Effector memory CD4-positive, alpha-beta T cell (primary cell): ENCODE measurements at places on chromosomes 2 and 18.

DNA sequence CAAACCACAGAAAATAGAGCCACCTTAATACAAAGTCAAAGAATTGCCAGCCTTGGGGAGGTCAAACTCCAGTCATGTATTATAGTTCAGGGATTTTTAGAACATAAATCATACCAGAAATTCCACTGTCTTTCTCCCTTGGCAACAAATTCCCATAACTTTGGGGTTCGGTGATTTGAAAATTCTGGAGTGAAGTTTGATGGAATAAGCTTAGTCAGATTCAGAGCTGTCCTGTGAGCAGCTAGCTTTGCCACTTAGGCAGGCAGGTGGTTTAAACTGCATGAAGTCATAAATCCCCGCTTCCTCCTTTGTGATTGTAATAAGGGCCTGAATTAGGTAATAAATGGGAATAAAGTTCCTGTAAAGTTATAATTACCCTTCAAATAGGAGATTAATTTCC lies 457.0 kb upstream of the HNMT start:
- DNase-seq = no peak

GRCh38 chr2:230793572-230794359 lies 71.0 kb upstream of the ITM2C start:
- peak; percentile 51 for DNase-seq

GRCh38 chr2:108270768-108271506 lies 17.8 kb upstream of the SULT1C2 start:
- DNase-seq = no peak

GRCh38 chr2:232506709-232507108 lies 13.5 kb upstream of the PRSS56 start:
- DNase-seq = no peak

DNA sequence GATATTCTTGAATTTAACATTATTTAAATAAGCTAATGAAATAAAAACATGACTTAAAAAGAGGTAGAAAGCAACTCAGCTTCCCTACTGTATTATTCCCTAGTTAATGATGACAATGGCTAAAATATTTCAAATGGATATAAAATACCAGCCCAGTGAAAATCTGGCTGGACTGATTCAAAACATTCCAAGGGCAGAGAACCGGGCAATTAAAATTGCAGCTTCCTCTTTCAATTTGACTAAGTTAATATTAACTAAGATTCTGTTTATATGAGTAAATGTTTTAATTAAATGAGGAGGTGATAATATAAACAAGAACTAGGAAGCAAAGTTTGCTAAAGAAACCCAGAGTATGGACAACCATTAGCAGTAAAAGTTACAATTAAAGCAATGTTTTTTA lies 65.6 kb downstream of the RAPH1 start:
- no peak for DNase-seq

- no peak for DNase-seq
Observed at GRCh38 chr2:172863341-172863740, 127.7 kb downstream of the RAPGEF4 start.

- DNase-seq = peak; percentile 25
Observed at GRCh38 chr2:55051026-55051866, 995 bp upstream of the RTN4 start.

GRCh38 chr18:31576670-31577069 lies 15.0 kb upstream of the TTR start:
- DNase-seq = no peak

DNA sequence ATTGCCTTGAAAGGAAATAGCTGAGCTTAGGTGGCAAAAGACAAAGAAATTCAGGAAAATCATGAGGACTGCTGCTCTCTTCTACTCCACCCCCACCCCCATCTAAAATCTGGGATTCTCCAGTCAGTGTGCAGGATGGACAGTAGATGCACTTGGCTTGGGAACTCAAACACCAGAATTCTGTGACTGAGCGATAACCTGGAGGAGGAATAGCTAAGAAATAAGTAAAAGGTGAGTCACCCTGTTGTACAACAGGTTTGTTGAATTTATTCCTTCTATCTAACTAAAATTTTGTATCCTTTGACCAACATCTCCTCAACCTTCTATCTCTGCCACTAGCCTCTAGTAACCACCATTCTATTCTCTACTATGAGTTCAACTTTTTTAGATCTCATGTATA lies 1029.9 kb upstream of the ACVR2A start:
- no peak for DNase-seq

DNA sequence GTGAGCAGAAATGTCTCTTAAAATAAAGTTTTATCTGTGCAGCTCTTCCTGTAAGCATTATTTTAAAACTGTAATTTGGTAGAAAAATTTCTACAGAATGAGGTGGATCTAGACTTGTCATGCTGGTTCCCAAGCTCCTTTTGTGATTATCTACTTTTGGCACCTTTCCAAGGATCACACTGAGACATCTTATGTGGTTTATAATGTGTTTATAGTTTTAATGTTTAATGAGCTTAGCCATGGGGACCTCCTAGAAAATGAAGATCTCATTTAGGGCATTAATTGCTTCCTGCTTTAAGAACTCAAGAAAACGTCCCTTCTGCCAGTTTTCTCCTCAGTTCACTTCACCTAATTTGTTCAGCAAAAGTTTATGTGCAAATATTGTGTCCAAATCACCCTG lies 468.4 kb downstream of the SUCLG1 start:
- DNase-seq = no peak

GRCh38 chr18:43405097-43405496 lies 127.8 kb upstream of the SYT4 start:
- no peak for DNase-seq

DNA sequence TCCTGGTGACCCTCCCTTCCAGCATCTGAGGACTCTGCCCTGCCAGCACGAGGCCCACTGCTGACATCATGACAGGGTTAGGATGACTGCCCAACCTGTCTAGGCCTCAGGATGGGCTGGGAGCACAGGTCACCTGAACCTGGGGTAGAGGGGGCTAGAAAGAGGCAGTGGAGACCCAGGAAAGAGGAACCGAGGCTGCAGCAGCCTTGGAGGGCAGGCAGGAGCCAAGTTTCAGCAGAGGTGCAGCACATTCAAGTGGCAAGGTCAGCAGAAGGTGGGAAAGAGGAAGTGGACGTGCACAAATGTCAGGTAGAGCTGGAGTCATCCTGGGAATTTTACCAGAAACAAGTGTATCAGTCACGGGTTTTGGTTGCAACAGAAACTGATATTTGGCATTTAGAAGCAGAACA lies 13.6 kb upstream of the RAB10 start:
- no peak for DNase-seq

DNA sequence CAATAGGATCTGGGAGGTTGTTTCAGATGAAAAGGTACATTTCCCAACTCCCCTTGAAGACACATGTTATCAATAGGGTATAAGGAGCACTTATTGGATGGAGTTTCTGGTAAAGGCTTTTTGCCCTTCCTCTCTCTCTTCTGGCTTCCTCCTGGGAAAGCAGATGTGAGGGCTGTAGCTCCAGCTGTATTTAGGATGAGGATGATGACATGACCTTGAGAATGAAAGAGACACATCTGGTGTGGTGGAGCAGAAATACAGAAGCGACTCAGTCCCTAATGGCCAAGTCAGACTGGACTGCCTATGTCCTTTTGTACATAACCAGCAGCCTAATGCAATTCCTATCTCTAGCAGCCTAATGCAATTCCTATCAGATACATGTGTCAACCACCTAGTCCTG lies 100.9 kb upstream of the NXPH2 start:
- DNase-seq = no peak

GRCh38 chr2:231469583-231469950 lies 5.3 kb upstream of the NCL start:
- DNase-seq = no peak

DNA sequence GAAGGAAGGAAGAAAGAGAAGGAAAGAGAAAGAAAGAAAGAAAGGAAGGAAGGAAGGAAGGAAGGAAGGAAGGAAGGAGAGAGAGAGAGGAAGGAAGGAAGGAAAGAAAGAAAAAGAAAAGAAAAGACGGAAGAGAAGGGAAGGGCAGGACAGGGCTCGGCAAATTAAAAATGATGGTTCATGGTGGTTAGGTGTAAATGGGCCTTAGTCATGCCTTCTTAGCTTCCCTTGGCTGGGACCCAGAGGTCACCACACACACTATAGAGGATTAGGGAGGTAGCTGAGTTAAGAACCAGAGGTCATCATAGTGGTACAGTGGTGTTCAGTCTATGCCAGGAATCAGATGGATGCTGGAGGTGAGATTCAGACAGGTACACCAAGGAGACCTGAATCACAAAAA lies 9.3 kb upstream of the ATL2 start:
- no peak for DNase-seq

DNA sequence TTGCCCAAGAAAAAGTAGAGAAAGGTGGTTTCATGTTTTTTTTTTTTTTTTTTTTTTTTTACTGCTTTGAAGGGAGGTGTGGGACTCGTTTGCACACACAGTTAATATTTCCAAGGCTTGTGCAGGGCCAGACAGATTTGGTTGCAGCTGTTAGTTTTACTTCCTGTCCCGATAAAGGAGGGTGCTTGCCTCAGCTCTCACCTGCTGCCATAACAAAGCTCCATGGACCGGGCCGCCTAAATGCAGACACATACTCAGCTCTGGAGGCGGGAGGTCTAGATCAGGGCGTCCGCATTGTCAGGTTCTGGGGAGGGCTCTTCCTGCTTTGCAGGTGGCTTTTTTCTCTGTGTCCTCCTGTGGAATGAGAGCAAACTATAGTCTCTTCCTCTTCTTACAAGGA lies 69.9 kb downstream of the ODC1 start:
- DNase-seq = no peak

- no peak for DNase-seq
Observed at GRCh38 chr18:70260683-70261082, 28.2 kb upstream of the SOCS6 start.

DNA sequence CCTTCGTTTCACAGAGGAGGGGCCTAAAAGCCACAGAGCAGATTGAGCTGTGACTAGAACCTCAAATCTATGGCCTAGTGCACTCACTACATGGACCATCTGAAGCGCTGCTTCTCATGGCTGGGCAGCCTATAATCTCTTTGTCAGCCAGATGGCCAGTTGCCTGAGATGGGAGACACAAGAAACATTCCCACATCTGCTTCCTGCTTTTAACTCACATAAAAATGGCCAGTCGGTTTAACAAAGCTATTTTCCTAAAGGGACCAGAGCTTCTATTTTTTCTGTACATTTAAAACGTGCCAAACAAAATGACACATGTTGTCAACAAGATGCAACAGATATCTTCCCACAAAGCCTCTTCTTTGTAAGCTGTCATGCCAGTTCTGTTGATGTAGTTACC lies 173.8 kb downstream of the GFPT1 start:
- DNase-seq = no peak

DNA sequence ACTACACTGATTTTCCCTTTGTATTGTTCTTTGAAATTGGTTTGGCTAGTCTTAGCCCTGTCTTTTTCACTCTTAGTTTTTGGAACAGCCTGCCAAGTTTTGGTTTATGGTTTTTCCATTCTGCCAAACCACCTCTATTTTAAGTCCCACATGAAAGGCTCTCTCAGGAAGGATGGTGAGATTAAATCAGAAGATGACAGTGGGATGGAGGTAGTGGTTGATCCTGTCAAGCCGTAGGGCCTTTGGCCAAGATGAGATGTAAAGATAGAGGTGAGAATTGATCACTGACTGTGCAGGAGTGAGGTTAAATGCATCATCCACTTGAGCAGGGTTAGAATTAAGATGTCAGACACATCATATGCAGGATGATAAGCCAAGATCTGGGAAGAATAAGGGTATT lies 948.5 kb downstream of the SLC4A3 start:
- DNase-seq = no peak

GRCh38 chr2:205024822-205025518 lies 479.7 kb downstream of the PARD3B start:
- DNase-seq = no peak
